ENCODE measurements at places on chromosomes 5 and 9. TPM values are rescaled to one million over a fixed set of nuclear protein-coding genes. Genes with fewer than 3 reads are reported as not detected.

The THBS4 gene
- total RNA-seq = 41.2 TPM

The ROPN1L gene
- 1.1 TPM for total RNA-seq

The IL7R gene
- 1.6 TPM for total RNA-seq

The ENTREP1 gene
- 6.5 TPM for total RNA-seq

The PDZD2 gene
- total RNA-seq = 25.3 TPM

The GLRA1 gene
- total RNA-seq = not detected

The DDX4 gene
- total RNA-seq = not detected

The FGF1 gene
- total RNA-seq = 10.2 TPM

The TEK gene
- 45.7 TPM for total RNA-seq

The OR1Q1 gene
- total RNA-seq = not detected

The IL13 gene
- not detected for total RNA-seq

The TXNDC8 gene
- total RNA-seq = not detected

The MVB12B gene
- total RNA-seq = 24.4 TPM

The TAF11L5 gene
- total RNA-seq = not detected

The TMEM215 gene
- 0.88 TPM for total RNA-seq

The ABLIM3 gene
- total RNA-seq = 5.7 TPM

The TERT gene
- total RNA-seq = 0.47 TPM

The MARCHF3 gene
- 10.7 TPM for total RNA-seq

The MOB3B gene
- total RNA-seq = 13.3 TPM

The PCDHA9 gene
- 0.58 TPM for total RNA-seq

The C1QTNF3 gene
- total RNA-seq = 60.7 TPM

The C5orf24 gene
- total RNA-seq = 63.1 TPM

The MSX2 gene
- 0.47 TPM for total RNA-seq

The IL17B gene
- total RNA-seq = 13.8 TPM

The BTNL9 gene
- 17.1 TPM for total RNA-seq

The MEIKIN gene
- total RNA-seq = not detected

The LMBRD2 gene
- total RNA-seq = 14.7 TPM

The PIGO gene
- total RNA-seq = 24.0 TPM

The ZNF618 gene
- total RNA-seq = 31.5 TPM

The MLANA gene
- total RNA-seq = 0.41 TPM

The RHOBTB3 gene
- total RNA-seq = 151 TPM

The DAB2 gene
- total RNA-seq = 101 TPM

The AK3 gene
- 190 TPM for total RNA-seq

The PLPP6 gene
- 10.3 TPM for total RNA-seq

The PALM2AKAP2 gene
- total RNA-seq = 20.7 TPM

The CCDC127 gene
- 6.4 TPM for total RNA-seq

The SET gene
- total RNA-seq = 203 TPM

The SAXO1 gene
- total RNA-seq = 0.93 TPM

The CFAP77 gene
- total RNA-seq = 0.64 TPM

The ARID3C gene
- 0.12 TPM for total RNA-seq

The CA9 gene
- total RNA-seq = 0.70 TPM

The PTGES gene
- total RNA-seq = 9.1 TPM

The ZCCHC9 gene
- 16.8 TPM for total RNA-seq

The CPEB4 gene
- total RNA-seq = 52.9 TPM

The MZB1 gene
- 0.93 TPM for total RNA-seq

The OCLN gene
- total RNA-seq = 50.4 TPM

The TNFSF15 gene
- 5.8 TPM for total RNA-seq

The PRR16 gene
- total RNA-seq = 5.1 TPM

The FRRS1L gene
- total RNA-seq = 3.7 TPM

All from metanephros (tissue), 2 donors.